A549 treated with CpdA at 1 μM for 4 hours (cell line): ENCODE measurements at places on chromosomes 12 and 14. TPM values are rescaled to one million over a fixed set of nuclear protein-coding genes. Genes with fewer than 3 reads are reported as not detected.

SLC5A8 gene
- not detected in 5 replicates for total RNA-seq

ARHGDIB gene
- 0.86 to 2.5 TPM (median 1.1 TPM) in 5 replicates for total RNA-seq

DDX11 gene
- total RNA-seq = 43.3 to 55.0 TPM (median 49.2 TPM) in 5 replicates

RNASE1 gene
- total RNA-seq = 0.16 to 0.35 TPM (median 0.24 TPM) in 3 of 5 replicates, not detected in the others

ZNF385A gene
- total RNA-seq = 14.3 to 21.0 TPM (median 18.8 TPM) in 5 replicates

HCAR3 gene
- total RNA-seq = 0.22 to 0.47 TPM (median 0.30 TPM) in 4 of 5 replicates, not detected in the other

IL22 gene
- total RNA-seq = not detected in 5 replicates

ACRBP gene
- total RNA-seq = 0.10 to 0.24 TPM (median 0.18 TPM) in 4 of 5 replicates, not detected in the other

ASPG gene
- 0.02 TPM in 1 of 5 replicates, not detected in the others for total RNA-seq

RNASE7 gene
- not detected in 5 replicates for total RNA-seq

NUAK1 gene
- 10.8 to 12.7 TPM (median 12.0 TPM) in 5 replicates for total RNA-seq

RIMBP2 gene
- 0.01 TPM in 1 of 5 replicates, not detected in the others for total RNA-seq
